Right hindlimb (tissue), 1 donor: ENCODE measurements at places on chromosomes 3 and 15.

GRCh38 chr3:16290827-16291196 is 25.8 kb downstream of the OXNAD1 start:
- DNase-seq = no peak

DNA sequence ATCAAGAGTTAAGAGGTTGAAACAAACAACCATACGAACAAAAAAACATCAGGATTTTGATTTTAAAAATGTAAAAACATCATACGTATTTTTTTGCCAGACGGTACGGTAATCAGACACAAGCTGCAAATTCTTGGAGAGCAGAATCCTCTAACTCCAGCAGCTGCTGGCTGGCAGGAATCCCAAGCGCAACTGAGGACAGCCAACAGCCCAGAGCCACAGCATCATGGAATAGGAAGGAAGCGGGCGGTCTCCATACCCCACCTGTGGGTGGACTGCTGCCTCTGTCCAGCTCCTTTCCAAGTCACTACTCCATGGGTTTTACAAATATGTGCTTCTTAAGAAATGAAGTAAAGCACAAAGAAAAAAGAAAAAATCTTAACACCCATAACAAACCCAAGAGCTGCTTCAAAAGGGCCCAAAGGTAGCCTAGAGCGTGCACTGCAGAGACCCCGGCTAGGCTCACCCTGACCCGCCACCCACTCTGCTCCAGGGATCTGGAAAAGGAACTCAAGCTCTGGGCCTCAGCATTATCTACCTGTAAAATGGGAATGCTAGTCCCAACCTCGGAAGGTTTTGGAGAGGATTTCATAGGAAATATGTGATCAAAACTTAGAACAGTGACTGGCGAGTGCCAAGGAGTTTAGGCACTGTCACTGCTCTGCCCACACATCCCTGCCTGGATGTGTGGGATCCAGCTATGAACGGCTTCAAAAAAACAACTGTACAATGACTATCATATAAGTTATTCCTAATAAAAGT is 33.4 kb downstream of the ZXDC start:
- peak; percentile 92 for DNase-seq

GRCh38 chr3:152266221-152266995 is 2.3 kb upstream of the MBNL1 start:
- DNase-seq = peak; percentile 78

- no peak for DNase-seq
Observed at GRCh38 chr3:160132226-160132625, 93.0 kb upstream of the C3orf80 start.

- no peak for DNase-seq
Observed at GRCh38 chr3:184712248-184713039, 580 bp upstream of the MAGEF1 start.

GRCh38 chr3:89806166-89806565 is 698.7 kb downstream of the EPHA3 start:
- no peak for DNase-seq

DNA sequence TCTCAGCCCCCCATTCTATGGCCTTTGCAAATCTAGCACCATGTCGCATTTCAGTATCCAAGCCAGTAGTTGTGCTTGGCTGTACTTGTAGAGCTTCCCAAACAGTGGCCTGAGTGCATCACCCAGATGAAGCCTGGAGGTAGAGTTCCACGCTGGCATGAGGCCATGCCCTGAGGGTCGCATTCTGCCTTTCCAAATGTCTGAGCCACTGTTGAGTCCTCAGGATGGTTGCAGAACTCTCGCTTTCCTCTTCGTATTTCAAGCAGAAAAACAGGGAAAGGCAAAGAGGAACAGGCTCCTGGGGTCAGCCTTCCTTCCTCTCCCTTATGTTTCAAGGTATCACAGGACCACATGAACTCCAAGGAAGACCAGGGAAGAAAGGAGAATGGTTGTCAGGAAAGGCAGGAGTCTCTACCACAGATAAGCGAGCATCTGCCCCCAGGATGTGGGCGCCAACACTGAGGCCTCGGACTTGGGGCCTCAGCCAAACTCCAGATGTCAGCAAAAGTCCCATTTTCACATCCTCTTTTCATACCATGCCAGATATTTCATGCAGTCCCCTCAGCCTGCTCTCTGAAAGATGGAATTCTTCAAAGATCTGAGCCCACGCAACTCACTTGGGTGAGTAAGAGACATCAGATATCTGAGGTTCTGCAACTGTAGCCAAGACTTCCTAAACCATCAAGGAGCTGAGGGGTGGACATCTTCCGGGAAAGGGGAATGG is 19.4 kb upstream of the PRR20G start:
- DNase-seq = no peak
